ENCODE measurements at places on chromosomes 1 and 21.

- H3K27me3 ChIP-seq = peaks cover 17% of the 10 kb centered on the region
- H3K4me3 ChIP-seq = no peak overlapping the region
- no peaks in the 10 kb centered on the region for H3K36me3 ChIP-seq
- H3K4me1 ChIP-seq = peaks cover 10% of the 10 kb centered on the region
- no peak for ATAC-seq
- no peak overlapping the region for H3K27ac ChIP-seq
These were observed 133.7 kb upstream of the COL6A1 start for GRCh38 chr21:45847870-45848269.

DNA sequence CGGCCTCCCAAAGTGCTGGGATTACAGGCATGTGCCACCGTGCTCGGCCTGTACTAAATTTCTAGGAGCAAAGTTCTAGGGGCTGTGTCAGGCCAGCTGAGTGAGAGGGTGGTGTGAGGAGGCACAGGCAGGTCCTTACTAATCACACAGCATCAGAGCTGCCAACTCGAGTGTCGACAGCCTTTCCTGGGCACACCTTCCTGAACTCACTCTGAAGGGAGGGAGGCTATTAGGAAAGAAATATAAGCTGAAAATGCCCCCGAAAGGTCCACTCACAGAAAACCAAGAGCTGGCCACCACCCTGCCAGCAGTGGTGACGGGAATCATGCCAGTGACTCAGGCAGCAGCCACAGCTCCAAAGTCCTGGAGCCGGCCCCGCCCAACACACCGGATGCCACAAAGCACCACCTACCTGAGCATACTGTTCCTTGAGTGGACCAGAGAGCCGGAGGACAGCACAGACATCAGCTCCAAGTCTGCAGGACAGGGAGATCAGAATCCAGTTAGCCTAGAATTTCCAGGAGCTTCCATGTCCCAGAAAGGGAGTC is 4.5 kb downstream of the PMVK start:
- no peak overlapping the region for H3K27ac ChIP-seq
- no peaks in the 10 kb centered on the region for H3K27me3 ChIP-seq
- no peak for ATAC-seq
- H3K4me3 ChIP-seq = no peak overlapping the region
- peaks cover 15% of the 10 kb centered on the region for H3K4me1 ChIP-seq
- H3K36me3 ChIP-seq = peaks cover 67% of the 10 kb centered on the region

GRCh38 chr1:173201969-173202368 is 5.2 kb downstream of the TNFSF4 start:
- no peak overlapping the region for H3K27ac ChIP-seq
- H3K4me1 ChIP-seq = peaks cover 27% of the 10 kb centered on the region
- no peak overlapping the region for H3K4me3 ChIP-seq
- no peak for ATAC-seq
- no peaks in the 10 kb centered on the region for H3K36me3 ChIP-seq
- H3K27me3 ChIP-seq = no peaks in the 10 kb centered on the region

- H3K36me3 ChIP-seq = no peaks in the 10 kb centered on the region
- no peaks in the 10 kb centered on the region for H3K27me3 ChIP-seq
- H3K4me3 ChIP-seq = no peak overlapping the region
- H3K4me1 ChIP-seq = peaks cover 34% of the 10 kb centered on the region
These were observed 150.8 kb upstream of the SGIP1 start for GRCh38 chr1:66383168-66383567.

GRCh38 chr1:86933562-86934377 is 19.3 kb downstream of the HS2ST1 start:
- ATAC-seq = no peak
- peaks cover 11% of the 10 kb centered on the region for H3K4me1 ChIP-seq
- H3K36me3 ChIP-seq = no peaks in the 10 kb centered on the region
- H3K27ac ChIP-seq = peak overlapping the region; percentile 35
- no peaks in the 10 kb centered on the region for H3K27me3 ChIP-seq

- no peaks in the 10 kb centered on the region for H3K36me3 ChIP-seq
- no peaks in the 10 kb centered on the region for H3K4me1 ChIP-seq
- no peak for ATAC-seq
- H3K4me3 ChIP-seq = no peak overlapping the region
- H3K27ac ChIP-seq = no peak overlapping the region
These were observed 62.4 kb downstream of the DDX20 start for GRCh38 chr1:111818081-111818480.

GRCh38 chr1:232212253-232212652 is 417.7 kb downstream of the SIPA1L2 start:
- no peaks in the 10 kb centered on the region for H3K4me1 ChIP-seq
- no peak overlapping the region for H3K4me3 ChIP-seq
- H3K36me3 ChIP-seq = no peaks in the 10 kb centered on the region
- no peaks in the 10 kb centered on the region for H3K27me3 ChIP-seq
- H3K27ac ChIP-seq = no peak overlapping the region

DNA sequence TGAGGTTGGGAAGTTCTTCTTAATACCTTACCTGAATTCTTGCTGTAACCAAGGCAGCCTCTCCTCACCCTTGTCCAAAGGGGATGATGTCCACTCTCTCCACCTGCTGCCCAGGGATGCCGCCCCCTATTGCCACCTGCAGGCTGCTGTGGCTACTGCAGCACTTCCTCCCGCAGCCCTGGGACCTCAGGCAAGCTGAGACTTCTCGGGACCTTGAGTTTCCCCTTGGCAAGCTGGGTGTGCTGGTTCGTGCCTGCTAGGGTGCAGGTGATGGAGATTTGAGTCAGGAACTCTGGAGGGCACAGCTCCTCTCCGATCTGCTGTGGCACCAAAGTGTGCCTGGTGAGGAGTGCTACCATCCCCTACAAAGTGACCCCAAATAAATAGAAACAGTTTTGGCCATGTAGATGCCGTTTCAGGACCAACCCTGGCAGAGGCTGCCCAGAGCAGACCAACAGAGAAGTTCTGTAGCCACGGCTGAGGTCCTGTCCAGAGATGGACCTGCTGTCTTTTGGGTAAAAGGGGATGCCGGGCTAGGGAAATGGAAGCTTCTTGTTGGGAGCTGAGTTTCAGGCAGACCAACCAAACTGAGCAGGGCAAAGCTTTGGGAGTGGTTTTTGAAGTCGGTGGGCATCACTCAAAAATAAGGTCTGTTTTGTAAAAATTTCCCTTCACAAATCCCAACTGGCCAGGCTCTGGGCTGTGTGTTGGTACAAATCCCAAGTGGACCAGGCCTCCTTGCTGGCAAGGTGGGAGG is 31.7 kb downstream of the RUNX3 start:
- H3K27ac ChIP-seq = peak overlapping the region; percentile 97

GRCh38 chr1:29120367-29120766 is 3.3 kb downstream of the TMEM200B start:
- H3K27ac ChIP-seq = no peak overlapping the region
- H3K36me3 ChIP-seq = peaks cover 48% of the 10 kb centered on the region
- no peak for ATAC-seq
- H3K4me3 ChIP-seq = peak overlapping the region; percentile 12
- H3K27me3 ChIP-seq = peaks cover 2% of the 10 kb centered on the region

- no peak overlapping the region for H3K4me3 ChIP-seq
- H3K4me1 ChIP-seq = peaks cover 3% of the 10 kb centered on the region
- peak; percentile 35 for ATAC-seq
- no peak overlapping the region for H3K27ac ChIP-seq
- H3K36me3 ChIP-seq = no peaks in the 10 kb centered on the region
- no peaks in the 10 kb centered on the region for H3K27me3 ChIP-seq
These were observed 580.6 kb downstream of the PLA2G4A start for GRCh38 chr1:187409341-187409740.

DNA sequence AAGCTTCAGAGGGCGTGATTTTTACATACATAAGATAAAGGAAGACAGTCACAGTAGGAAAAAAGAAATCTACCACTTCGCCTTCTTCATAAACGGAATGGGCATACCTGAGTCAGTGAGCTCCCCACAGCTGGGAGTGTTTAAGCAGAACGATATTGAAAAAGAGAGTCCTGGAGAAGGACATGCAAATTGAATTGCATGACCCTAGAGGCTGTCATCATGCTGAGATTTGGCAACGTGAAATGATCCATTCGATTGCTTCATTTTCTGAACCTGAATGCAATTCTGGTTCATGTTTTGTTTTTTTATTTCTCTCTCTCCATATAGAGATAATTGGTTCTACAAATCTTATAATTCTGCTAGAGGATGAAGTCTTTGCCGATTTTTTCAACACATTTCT is 3.7 kb downstream of the RGSL1 start:
- no peak for ATAC-seq
- H3K27me3 ChIP-seq = peaks cover 25% of the 10 kb centered on the region
- no peaks in the 10 kb centered on the region for H3K4me1 ChIP-seq
- H3K4me3 ChIP-seq = no peak overlapping the region
- H3K36me3 ChIP-seq = no peaks in the 10 kb centered on the region

DNA sequence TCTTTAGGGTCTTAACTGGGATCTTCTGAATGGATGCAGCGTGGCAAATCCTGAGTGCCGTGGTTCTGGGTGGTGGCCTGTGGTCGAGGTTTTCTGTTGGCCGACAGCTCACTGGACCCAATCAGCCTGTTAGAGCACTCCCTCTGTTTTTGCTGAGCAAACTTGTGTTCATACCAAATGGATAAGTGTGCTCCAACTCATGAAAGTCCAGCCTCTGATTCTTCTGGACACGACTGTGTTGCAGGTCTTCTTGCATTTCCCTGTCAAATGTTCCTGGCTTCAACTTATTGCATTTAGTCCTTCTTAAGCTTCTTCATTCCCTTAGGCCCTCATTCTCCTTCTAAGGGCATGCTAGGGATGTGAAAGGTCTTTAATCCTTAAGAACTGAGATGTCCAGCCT is 63.7 kb downstream of the AJAP1 start:
- H3K27me3 ChIP-seq = peaks cover 8% of the 10 kb centered on the region
- H3K36me3 ChIP-seq = no peaks in the 10 kb centered on the region
- no peak overlapping the region for H3K4me3 ChIP-seq
- no peak for ATAC-seq
- H3K4me1 ChIP-seq = no peaks in the 10 kb centered on the region

DNA sequence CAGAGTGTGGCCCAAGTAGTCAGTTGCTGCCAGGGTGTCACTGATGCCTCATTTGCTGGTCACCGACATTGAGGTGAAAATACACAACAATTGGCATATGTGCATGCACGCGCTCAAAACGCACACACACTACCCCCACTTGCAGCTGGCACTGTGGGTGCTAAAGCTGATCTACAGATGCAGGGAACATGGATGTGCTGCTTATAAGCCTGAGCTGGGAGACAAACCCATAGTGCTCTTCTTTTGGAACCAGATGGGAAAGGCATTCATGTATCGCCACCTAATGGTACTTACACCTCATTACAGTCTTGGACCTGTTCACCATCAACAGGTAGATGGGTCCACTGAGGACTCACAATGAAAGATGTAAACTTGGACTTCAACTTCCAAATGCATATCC is 70.3 kb upstream of the CAMK1G start:
- no peak overlapping the region for H3K27ac ChIP-seq
- H3K27me3 ChIP-seq = peaks cover 24% of the 10 kb centered on the region
- H3K4me1 ChIP-seq = no peaks in the 10 kb centered on the region
- ATAC-seq = peak; percentile 40
- no peak overlapping the region for H3K4me3 ChIP-seq

GRCh38 chr1:3077081-3077480 is 8.1 kb downstream of the PRDM16 start:
- H3K4me3 ChIP-seq = no peak overlapping the region
- ATAC-seq = no peak
- no peaks in the 10 kb centered on the region for H3K4me1 ChIP-seq
- no peak overlapping the region for H3K27ac ChIP-seq
- H3K27me3 ChIP-seq = peaks cover 11% of the 10 kb centered on the region
- H3K36me3 ChIP-seq = no peaks in the 10 kb centered on the region

GRCh38 chr1:240991230-240991629 is 365.8 kb downstream of the RGS7 start:
- no peaks in the 10 kb centered on the region for H3K36me3 ChIP-seq
- no peak overlapping the region for H3K4me3 ChIP-seq
- no peak overlapping the region for H3K27ac ChIP-seq
- no peaks in the 10 kb centered on the region for H3K4me1 ChIP-seq
- ATAC-seq = no peak

- no peaks in the 10 kb centered on the region for H3K4me1 ChIP-seq
- H3K27me3 ChIP-seq = no peaks in the 10 kb centered on the region
These were observed 470.3 kb upstream of the NCAM2 start for GRCh38 chr21:20527731-20528460.

DNA sequence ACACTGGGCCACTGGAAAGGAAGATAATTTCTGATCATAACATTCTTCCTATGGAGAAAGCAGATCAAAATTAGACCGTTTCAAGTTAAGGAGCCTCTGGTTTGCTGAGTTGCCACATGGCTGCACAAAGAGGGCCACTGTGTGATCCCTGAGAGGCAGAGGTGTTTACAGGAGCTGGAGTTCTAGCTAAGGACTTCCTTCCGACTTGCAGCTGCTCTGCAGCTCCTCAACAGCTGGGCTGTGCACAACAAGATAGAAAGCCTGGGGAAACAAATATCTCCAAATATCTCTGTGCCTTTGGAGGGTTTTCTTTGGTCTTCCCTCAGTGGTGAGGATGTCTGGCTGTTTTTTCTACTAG is 26.8 kb downstream of the GADD45A start:
- H3K36me3 ChIP-seq = no peaks in the 10 kb centered on the region
- H3K4me3 ChIP-seq = no peak overlapping the region
- no peaks in the 10 kb centered on the region for H3K27me3 ChIP-seq
- H3K4me1 ChIP-seq = no peaks in the 10 kb centered on the region
- no peak overlapping the region for H3K27ac ChIP-seq
- no peak for ATAC-seq

- H3K36me3 ChIP-seq = no peaks in the 10 kb centered on the region
- no peaks in the 10 kb centered on the region for H3K4me1 ChIP-seq
- H3K27ac ChIP-seq = no peak overlapping the region
- no peak overlapping the region for H3K4me3 ChIP-seq
- no peaks in the 10 kb centered on the region for H3K27me3 ChIP-seq
These were observed 19.4 kb downstream of the PSEN2 start for GRCh38 chr1:226889616-226890330.

- peaks cover 3% of the 10 kb centered on the region for H3K27me3 ChIP-seq
- no peak overlapping the region for H3K4me3 ChIP-seq
- H3K27ac ChIP-seq = peak overlapping the region; percentile 45
- no peaks in the 10 kb centered on the region for H3K36me3 ChIP-seq
These were observed 138.0 kb upstream of the ARHGEF16 start for GRCh38 chr1:3316340-3316943.

GRCh38 chr1:56954664-56955063 is 11.2 kb downstream of the C8B start:
- ATAC-seq = no peak
- H3K36me3 ChIP-seq = no peaks in the 10 kb centered on the region
- no peak overlapping the region for H3K4me3 ChIP-seq
- no peak overlapping the region for H3K27ac ChIP-seq

GRCh38 chr1:209621286-209621685 is 30.9 kb downstream of the LAMB3 start:
- H3K36me3 ChIP-seq = no peaks in the 10 kb centered on the region
- H3K4me1 ChIP-seq = no peaks in the 10 kb centered on the region
- ATAC-seq = no peak
- H3K4me3 ChIP-seq = no peak overlapping the region

Data from activated T-helper 17 cell treated with anti-CD3 and anti-CD28 coated beads, Interleukin-2, amount 50 U/mL, for 72 hours (primary cell).